ENCODE measurements at places on chromosomes 4 and X. TPM values are rescaled to one million over a fixed set of nuclear protein-coding genes. Genes with fewer than 3 reads are reported as not detected.
A peak's percentile ranks its signal among the peaks of the same experiment; 100 is the strongest.

The PAGE5 gene
- total RNA-seq = not detected

The SLITRK4 gene
- total RNA-seq = 1.5 TPM

The CFP gene
- 2.8 TPM for total RNA-seq

The ARL9 gene
- total RNA-seq = not detected

The FAM114A1 gene
- total RNA-seq = 9.9 TPM

The CTAG1B gene
- not detected for total RNA-seq

The EFHC2 gene
- total RNA-seq = 0.68 TPM

The SLC39A8 gene
- 11.3 TPM for total RNA-seq

The FDCSP gene
- not detected for total RNA-seq

The HAND2 gene
- total RNA-seq = not detected

The FATE1 gene
- total RNA-seq = not detected

The PLP1 gene
- total RNA-seq = 88.3 TPM

The GABRG1 gene
- 0.11 TPM for total RNA-seq

The UBA6 gene
- 72.2 TPM for total RNA-seq

The BEND2 gene
- not detected for total RNA-seq

The FUNDC1 gene
- total RNA-seq = 19.8 TPM

The PABPC1L2A gene
- total RNA-seq = 0.35 TPM

The CCDC120 gene
- 15.7 TPM for total RNA-seq

The STAP1 gene
- total RNA-seq = not detected

The SFRP2 gene
- total RNA-seq = 156 TPM

- no peak for DNase-seq
Observed at GRCh38 chr4:123744664-123745290, 348.2 kb downstream of the SPRY1 start.

DNA sequence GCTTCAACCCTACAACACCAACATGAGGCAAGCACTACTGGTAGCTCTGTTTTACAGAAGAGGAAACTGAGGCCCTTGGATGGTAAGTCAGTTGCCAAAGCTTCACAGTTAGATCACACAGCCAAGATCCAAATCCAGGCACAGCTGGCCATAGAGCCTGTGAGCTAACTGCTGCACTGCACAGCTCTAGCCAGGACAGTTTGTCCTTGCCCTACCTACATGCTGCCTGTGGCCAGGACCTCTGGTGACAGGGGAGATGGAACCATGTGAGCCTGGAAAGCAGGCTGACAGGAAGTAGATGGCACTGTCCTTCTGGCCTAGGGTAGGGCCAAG, 257.8 kb downstream of the FBXW7 start:
- DNase-seq = no peak

- DNase-seq = no peak
Observed at GRCh38 chrX:10630320-10630719, 9.9 kb upstream of the MID1 start.

GRCh38 chrX:153886915-153887314, 942 bp upstream of the L1CAM start:
- no peak for DNase-seq

DNA sequence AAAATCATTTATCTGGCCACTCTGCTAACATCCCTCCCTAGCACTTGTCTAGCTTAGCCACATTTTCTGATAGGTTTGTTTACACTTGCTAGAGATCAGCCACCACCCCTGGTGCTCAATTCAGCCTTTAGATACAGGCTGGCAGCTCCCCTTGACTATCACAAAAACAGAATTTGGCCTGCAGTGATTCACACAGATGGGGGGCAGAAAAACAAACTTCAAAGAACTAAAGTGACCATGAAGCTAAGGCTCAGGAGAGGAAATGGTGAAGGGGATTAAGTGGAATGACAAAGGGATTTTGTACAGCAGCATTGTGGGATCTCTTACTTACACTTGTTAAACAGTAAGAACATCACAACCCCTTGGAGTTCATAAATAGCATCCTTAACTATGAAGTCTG, 1718.0 kb upstream of the PCDH7 start:
- peak; percentile 28 for DNase-seq

DNA sequence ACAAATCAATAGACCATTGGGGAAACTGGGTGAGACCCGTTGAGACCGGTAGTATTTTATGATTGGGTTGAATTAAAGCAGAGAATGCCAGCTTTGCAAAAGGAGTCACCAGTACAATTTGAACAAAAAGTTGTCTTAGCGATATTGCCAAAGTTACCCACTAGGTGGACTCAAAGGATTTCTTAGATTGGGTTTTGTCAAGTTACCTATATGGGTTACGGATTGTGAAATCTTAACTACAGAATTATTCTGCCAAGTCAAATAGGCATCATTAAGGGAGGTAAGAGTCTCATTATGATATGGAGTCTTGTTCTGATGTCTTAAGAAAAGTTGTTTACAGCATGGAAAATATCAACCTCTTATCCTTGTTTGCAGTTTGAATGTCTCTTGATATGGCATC, 15.0 kb upstream of the CT47A1 start:
- no peak for DNase-seq

DNA sequence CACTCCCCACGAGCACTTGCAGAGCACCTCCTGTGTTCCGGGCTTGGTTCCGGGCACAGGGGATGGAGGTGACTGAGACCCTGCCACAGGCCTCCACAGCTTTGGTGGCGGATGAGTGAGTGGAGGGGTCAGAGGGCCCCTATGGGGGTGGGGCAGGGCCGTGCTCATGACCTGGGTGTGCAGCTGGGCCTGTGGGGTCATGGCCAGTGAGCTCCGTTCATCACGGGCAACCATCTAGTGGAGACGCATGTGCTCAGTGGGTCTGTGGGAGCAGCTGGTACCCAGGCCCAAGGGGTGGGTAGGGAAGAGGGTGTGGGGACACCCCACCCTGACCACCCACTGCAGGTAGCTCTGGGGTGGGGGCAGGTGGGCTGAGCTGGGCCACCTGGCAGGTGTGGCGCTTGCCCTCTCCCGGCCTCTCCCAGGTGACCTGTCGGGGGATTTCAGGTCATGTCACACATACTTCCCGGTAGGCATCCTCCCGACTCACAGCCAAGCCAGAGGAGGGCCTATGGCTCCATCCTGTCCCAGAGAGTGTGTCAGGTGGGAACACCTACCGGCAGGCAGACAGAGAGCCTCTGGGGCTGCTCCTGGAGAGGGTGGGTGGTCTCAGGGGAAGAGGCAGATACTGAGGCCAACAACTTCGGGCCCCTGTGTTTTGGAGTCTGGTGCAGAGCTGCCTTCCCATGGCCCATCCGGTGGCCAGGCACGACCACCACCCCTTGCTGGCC, 3.6 kb downstream of the PSAPL1 start:
- DNase-seq = no peak

- DNase-seq = no peak
Observed at GRCh38 chr4:36385951-36386571, 104.6 kb downstream of the DTHD1 start.

- DNase-seq = no peak
Observed at GRCh38 chrX:143788265-143788664, 67.7 kb upstream of the SPANXN2 start.

DNA sequence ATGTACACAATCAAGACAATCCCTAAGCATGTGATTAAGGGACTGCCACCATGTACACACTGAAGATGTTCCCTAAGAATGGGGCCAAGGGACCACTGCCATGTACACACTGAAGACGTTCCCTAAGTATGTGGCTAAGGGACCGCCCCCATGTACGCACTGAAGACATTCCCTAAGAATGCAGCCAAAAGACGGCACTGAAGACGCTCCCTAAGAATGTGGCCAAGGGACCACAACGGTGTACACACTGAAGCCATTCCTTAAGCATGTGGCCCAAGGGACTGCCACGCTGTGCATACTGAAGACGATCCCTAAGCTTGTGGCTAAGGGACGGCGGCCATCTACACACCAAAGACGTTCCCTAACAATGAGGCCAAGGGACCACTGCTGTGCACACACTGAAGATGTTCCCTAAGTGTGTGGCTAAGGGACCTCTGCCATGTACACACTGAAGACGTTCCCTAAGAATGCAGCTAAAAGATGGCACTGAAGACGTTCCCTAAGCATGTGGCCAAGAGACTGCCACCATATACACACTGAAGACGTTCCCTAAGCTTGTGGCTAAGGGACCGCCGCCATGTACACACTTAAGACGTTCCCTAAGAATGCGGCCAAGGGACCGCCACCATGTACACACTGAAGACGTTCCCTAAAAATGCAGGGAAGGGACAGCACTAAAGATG, 26.4 kb downstream of the DHRSX start:
- peak; percentile 62 for DNase-seq

- peak; percentile 52 for DNase-seq
Observed at GRCh38 chr4:179465131-179465797, 2023.0 kb upstream of the AGA start.

GRCh38 chrX:9927698-9928482, 39.3 kb upstream of the CLDN34 start:
- DNase-seq = peak; percentile 85

GRCh38 chrX:110944751-110945675, 149.4 kb upstream of the CHRDL1 start:
- peak; percentile 56 for DNase-seq

GRCh38 chr4:64068096-64068495, 341.2 kb downstream of the TECRL start:
- DNase-seq = no peak

DNA sequence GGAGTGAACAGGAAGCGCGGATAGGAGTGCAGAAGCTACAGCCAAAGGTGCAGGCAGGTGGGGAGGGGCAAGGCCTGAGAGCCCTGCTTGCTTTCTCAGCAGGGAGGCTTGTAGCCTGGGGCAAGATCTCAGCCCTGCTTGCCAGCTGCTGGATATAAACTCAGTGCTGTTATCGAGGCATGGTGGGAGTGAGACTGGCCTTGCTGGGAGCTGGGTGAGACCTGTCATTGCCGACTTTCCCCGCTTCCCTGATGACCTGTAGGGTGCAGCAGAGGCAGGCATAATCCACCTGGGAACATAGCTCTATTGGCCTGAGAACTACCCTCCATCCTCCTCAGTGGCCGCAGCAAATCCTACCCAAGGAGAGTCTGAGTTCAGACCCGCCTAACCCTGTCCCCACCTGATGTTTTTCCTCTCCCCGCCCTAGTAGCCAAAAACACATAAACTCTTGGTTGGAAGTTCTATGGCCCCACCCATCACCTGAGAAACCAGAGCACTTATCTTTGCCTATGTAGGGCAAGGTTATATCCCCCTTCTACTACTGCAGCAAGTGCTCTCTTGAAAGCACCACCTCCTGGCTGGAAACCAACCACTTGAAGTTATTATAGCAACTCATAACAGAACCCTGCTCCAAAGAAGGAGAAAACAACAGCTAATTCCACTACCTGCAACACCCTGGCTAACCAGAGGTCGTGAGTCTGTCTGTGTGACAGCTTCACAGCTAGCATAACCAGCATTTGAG, 80.7 kb downstream of the FHIP1A start:
- peak; percentile 92 for DNase-seq

- no peak for DNase-seq
Observed at GRCh38 chr4:73731968-73732610, 8.3 kb upstream of the CXCL8 start.

- no peak for DNase-seq
Observed at GRCh38 chr4:13176741-13177142, 307.4 kb downstream of the RAB28 start.

GRCh38 chr4:53782458-53782845, 191.2 kb upstream of the LNX1 start:
- no peak for DNase-seq

DNA sequence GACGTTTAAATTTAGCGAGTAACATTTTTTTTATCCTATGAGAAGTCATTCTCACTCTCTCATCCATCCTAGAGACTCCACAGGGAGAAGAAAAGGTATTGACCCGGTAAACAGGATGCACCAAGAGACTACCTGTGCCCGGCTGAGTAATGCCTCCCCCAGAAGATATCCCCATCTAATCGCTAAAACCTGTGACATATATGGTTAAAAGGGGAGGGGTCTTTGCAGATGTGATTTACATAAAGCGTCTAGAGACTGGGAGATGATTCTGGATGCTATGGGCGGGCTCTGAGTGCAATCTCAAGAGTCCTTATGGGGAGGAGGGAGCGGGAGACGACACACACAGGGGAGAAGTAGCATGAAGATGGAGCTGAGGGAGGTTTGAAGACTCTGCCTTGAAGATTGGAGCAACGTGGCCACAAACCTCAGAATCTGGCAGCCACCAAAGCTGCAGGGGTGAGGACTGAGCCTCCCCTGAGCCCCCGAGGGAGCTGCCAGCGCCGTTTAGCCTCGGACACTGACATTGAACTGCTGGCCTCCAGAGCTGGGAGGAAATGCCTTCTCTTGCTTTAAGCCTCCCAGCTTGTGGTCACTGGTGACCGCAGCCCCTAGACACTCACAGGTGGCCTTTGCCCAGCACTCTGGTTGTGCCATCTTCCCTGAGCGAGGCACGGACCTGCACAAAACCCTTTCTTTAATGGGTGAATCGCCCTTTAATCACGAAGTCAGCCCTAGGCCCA, 11.2 kb downstream of the ABLIM2 start:
- no peak for DNase-seq

GRCh38 chr4:167885872-167886271, 206.5 kb upstream of the ANXA10 start:
- DNase-seq = no peak

DNA sequence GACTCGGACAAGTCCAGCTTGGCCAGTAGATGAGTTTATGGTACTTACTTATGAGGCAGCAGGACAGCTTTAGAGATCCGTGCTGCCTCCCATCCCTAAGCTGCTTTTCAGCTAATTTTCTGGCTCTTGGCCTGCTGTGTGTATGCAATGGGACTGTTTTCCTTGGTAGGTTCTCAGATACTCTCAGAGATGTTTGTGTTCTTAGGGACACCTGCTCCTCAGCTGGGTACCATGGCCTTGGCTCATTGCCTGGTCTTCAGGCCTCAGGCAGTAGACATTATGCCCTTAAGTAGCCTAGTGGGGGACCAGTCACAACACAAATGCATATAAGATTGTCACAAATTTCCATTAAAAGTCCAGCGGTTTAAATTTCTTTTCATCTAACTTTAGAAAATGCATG, 688.0 kb downstream of the PCDH7 start:
- no peak for DNase-seq

DNA sequence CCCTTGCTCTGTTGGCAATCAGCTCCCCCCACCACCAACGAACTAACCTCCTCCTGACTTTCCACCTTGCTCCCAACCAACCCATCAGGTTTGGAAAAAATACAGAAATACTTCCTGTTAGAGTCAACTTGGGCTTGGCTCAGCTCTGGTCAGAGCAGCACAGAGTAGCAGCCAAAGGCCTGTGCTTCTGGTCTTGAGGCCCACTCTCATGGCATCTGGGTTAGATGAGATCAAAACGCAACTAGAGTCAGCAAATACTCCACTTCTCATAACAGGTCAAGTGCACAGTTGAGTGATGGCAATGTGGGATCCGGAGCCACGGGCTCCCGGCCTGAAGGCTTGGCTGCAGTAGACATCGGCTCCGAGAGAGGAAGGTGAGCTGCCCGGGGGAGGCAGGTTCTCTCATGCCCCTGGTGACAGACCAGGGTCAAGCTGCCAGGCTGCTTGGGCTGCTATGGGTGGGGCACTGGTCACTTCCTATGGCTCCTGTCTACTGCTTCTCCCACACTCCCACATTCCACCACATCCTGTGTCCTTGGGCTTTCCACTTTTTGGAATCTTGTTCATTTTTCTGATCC, 34.8 kb downstream of the ZNF185 start:
- no peak for DNase-seq

DNA sequence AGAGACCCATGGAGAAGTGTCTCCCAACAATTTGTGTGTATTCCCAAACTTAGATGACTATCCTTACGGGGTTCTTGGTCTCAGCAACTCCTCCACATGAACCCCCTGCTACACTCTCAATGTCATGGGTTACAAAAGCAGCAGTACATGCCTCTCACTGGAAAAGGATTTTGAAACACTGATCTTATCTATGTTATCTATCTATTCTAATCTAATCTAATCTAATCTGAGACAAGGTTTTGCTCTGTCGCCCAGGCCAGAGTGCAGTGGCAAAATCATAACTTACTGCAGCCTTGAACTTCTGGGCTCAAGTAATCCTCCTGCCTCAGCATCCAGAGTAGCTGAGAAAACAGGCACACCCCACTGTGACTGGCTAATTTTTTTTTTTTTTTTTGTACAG, 19.3 kb downstream of the TSPAN5 start:
- no peak for DNase-seq
